GM13976 (cell line): ENCODE measurements at places on chromosomes 11 and 22.

DNA sequence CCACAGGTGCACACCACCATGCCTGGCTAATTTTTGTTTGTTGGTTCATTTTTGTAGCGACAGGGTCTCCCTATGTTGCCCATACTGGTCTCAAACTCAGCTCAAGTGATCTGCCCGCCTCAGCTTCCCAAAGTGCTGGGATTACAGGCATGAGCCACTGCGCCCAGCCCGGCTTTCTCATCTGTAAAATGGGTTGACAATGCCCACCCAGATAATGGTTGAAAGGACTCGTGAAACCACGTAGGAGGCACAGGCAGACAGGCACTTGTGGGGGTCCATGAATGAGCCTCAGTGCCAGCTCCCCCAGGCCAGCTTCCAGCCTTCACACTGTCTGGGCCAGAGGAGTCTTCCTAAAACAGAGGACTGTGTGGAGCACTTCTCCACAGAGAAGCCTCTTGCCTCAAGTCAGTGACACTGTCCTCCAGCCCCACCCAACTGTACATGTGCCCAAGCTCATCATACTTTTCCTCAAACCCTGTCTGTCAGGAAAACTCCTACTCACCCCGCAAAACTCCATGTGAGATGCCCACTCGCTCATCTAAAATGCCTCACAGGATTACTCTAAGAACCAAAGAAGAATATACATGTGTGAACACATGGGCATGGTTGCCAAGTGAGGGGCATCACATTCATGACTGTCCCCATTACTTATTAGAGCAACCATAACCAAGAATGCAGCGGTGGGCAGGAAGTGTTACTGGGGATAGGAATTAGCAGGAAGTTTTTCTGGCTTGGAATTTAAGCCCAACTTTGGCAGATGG is 32.1 kb upstream of the WNT7B start:
- DNase-seq = no peak

- DNase-seq = no peak
Measured at GRCh38 chr11:39960206-39960605, 1499.2 kb downstream of the LRRC4C start.

DNA sequence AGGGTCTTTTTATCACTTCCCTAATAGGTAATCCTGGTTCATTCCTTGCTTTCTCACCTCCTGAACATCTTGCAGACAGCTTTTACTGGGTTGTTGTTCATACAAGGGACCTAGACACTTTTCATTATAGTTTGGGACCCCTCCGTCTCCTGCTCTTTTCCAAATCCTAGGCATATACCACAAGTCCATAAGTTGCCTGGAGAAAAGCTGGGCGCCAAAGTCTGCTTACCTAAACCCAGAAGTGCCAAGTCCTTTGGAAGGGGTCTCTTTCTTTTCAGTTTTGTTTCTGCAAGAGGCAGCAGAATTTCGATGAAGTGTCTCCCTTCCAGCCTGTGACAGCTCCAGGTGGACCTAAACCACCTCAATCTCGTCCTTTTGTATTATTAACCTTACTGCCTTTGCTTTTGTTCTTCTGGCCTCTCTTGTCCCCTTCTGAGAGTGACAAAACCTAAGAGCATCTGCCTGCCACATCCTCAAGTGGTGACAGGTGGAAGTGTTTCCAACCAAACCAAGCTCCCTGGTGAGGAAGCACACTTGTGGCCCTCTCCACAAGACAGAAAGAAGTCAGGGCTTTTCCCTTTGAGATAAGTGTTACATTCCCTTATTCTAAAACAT is 19.5 kb upstream of the P2RY6 start:
- DNase-seq = no peak

DNA sequence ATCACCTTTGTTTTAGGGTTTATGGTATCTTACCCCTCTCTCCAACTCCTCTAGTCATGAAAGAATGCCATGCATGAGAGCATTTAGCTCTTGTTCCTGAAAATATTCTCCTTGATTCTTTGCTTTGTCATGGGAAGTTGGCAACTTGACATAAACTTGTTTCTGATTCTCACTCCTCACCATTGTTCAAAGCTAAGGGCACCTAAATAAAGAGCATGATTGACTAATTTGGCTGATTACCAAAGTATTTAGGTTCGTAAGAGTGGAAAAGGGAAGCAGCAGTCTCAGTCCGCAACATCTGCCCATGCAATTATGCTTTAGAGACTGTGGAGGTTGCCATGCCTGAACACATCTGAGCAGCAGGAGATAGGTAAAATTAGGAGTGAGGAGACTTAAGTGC is 26.4 kb downstream of the OR52K1 start:
- no peak for DNase-seq

DNA sequence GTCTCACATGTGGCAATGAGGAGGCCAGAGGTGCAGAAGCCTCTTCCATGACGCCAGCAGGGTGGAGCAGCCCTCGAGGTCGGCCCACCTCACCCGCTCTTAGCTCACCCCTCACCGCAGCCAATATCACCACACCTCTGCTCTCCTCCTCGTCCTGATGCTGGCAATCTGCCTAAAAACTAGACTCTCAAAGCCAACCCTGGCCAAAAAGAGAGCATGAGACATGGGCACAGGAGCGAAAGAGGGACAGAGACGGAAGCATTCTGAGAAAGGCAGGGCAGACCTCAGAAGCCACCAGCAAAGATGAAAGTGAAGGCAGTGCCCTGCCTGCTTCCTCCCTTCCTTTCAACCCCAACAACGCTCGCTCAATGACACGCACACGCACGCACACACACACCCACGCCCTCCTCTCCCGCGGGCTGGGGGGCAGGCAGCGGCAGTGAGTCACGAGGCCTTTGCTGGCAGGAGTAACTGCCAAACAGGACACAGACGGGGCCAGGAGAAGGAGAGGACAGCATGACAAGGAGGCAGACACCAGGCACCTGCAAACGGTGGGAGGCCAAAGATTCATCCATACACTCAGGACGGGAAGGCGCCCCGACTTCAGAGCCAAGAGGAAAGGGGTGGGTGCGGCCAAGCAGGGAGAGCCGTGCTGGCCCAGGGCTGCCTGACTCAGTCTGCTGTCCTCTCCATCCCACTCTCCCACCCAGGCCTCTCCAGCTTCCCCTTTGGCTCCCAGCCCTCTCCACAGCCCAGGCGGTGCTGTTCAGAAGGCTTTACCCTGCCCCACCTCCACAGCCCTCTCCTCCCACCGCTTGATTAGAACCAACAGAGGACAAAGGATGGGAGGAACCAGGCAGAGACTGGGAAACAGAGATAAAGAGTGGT is 11.4 kb downstream of the IGSF9B start:
- DNase-seq = no peak

DNA sequence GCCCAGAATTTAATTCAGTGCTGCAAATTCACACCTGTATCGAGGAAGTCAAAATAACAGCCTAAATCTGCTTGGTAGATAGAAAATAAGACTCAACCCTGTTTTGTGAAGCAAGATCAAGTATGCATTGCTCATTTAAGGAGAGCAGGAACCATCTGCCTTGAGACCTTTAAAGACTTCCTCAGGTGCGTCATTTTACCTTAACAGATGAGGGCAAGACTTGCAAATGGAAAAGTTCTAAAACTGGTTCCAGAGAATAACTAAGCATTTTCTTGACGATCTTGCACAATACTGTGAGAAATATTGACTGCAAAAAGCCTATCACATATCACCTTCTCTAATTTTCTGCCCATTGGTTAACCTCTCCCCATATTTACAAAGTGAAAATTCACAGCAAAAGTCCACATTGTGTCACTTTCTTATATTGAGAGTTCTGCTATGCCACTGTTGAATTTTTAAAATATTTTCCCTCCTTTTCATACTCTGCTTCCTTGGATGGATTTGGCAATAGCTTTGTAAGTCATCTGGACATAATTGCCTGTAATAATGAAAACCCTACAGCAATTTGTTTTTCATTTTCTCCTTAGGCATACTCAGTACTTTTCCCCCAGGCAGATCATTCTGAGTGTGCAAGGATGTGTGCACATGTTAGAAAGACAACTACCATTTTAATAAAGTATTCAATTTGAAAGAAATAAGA is 234.2 kb downstream of the AASDHPPT start:
- no peak for DNase-seq

- no peak for DNase-seq
Measured at GRCh38 chr22:40728731-40729189, 49.5 kb downstream of the MCHR1 start.
